Activated CD4-positive, alpha-beta T cell treated with anti-CD3 and anti-CD28 coated beads for 4 hours (primary cell): ENCODE measurements at places on chromosomes 11 and 22.

DNA sequence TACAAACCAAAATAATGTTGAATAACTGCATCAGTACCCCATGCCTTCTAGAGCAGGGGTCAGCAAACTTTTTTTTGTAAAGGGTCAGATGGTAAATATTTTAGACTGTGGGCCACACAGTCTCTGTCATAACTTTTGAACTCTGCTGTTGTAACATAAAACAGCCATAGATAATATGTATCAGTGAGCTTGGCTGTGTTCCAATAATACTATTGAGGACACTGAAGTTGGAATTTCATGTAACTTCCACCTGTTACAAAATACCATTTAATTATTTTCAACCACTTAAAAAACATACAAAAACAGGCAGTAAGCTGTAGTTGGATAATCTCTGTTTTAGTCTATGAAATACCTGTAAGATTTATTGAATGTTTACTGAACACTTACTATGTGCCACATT lies 55.2 kb downstream of the PICALM start:
- DNase-seq, result no peak

DNA sequence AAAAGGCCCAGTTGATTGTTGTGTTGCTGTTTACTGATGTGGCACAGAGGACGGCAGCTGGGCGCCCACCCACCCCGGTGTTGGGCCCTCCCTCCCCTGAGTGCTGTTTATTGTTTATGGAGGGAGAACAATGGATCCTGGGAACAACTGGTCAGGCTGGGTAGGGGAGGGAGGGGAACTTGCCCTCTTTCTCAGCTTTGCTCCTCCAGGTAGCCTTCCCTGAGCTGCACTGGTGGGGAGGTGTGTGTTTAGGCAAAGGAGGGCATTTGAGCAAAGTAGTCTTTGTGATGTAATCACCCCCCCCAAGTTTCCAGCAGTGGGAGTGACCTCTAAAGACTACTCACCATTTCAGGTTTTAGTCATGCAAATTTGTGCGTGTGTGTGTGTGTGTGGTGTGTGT lies 1035.3 kb downstream of the NTM start:
- no peak for DNase-seq

GRCh38 chr11:63768237-63769041 lies at the start of gene ZFTA:
Gene ZFTA (minus strand): TSS chr11:63768775. CDS start chr11:63768622, 153 bp downstream.
- DNase-seq, result peak; percentile 54

- DNase-seq, result no peak
Observed at GRCh38 chr22:30277547-30278344, 11.1 kb upstream of the OSM start.

DNA sequence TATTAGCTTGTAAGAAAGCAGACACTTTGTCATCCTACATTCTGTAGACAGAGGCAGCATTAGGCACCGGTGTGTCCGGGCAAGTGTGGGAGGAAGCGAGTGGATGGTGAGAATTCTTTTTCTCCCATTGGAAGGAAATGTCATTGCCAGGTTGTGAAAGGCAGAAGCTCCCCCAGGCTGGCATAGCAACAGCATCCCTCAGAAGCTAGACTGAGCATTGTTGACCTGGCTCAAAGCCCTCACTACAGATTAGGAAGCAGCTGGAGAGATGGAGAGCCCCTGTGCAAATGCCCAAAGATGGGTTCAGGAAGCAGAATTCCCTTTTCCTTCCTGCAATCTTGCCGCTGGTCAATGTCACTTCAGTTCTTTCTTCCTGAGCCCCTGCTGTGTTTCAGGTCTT lies 1299.3 kb downstream of the TBC1D22A start:
- DNase-seq, result no peak

GRCh38 chr11:58629857-58630256 lies 7.4 kb downstream of the CNTF start:
- peak; percentile 9 for DNase-seq

DNA sequence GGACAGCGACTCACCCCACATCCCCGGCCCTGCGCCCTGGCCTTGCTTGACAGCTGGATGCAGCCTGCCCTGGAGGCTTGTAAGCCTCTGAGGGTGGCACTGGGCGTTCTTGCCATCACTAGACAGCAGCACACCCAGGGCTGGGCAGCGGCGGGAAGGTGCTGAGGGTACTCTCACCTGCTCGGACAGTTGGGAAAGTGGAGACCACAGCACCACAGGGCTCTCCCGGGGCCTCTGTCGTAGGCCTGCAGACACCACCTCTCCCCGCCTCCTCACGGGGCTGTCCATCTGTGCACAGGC lies 18.8 kb upstream of the BRSK2 start:
- DNase-seq, result no peak

GRCh38 chr11:103384652-103385051 lies 275.4 kb downstream of the DYNC2H1 start:
- no peak for DNase-seq

DNA sequence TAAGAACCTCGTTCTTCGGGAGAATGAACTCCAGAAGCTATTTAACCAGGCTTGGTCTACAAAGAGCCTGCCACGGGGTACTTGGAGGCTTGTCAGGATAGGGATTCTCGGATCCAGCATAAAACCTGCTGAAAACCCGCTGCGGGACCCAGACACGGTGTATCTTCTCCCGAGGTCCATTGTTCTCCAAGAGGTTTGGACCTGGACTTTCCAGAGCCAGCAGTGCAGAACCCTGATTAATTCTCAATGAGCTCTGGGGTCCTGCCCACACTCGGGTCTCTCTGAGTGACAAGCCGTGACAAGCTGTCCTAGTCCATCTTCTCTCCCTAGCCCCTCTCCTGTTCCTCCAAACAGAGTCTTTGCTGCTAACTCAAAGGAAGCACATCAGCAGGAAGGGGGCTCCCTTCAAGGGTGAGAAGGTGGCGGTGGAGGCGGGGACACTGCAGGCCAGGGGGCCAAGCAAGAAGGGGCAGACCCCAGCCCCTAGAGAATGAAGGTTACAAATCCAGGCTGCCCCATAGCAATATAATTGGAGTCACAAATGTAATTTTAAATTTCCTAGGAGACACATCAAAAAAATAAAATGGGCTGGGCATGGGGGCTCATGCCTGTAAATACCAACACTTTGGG lies 12.2 kb downstream of the SHANK2 start:
- no peak for DNase-seq

GRCh38 chr11:57103899-57104605 lies 77.7 kb upstream of the LRRC55 start:
- no peak for DNase-seq

- DNase-seq, result no peak
Observed at GRCh38 chr22:32765132-32765618, 36.3 kb upstream of the TIMP3 start.

DNA sequence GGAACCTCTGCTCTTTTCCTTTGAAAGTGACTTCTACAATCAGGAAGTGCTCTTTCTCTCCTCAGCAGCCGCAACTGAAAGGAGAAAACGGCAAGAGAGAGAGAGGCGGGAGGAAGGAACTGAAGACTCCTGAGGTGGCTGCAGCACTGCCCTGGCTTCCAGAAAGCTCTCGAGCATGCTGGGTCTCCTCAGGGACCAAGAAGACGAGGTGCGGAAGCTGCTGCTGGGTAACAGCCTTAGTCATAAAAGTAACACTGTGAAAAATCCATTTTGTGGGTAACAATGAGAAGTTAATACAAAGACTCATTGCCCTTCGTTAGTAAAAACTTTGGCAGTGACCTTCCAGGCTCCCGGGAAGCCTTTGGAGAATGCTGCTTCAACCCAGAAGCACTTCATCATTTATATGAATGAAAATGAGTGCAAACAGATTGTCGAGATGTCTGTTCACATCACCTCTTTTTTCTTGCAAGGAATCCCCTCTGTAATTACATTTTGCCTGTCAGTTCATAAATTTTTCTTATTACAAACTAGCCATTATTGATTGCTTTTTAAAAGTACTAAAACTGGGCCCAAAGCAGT lies 473.4 kb downstream of the SOX6 start:
- DNase-seq, result no peak

DNA sequence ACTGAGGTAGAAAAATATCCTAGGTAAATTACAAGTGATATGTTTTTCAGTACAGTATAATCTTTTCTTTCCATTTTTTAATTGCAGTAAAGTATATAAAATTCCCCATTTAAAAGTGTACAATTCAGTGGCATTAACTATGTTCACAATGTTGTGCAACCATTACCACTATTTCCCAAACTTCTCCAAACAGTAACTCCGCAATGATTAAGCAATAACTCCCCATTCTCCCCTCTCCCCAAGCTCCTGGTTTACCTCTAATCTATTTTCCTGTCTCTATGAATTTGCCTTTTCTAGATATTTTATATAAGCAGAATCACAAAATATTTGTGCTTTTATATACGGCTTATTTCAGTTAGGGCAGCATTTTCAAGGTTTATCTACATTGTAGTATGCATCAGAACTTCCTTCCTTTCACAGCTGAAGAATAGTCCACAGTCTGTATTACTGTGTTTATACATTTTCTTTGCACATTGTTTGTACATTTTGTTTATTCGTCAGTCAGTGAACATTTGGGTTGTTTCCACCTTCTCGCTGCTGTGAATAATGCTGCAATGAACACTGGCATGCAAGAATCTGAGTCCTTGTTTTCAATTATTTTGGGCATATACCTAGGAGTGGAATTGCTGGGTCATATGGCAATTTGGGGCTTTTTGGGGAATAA lies 110.7 kb downstream of the RPL27A start:
- no peak for DNase-seq

GRCh38 chr11:33997584-33998251 lies 53.8 kb upstream of the CAPRIN1 start:
- DNase-seq, result no peak

DNA sequence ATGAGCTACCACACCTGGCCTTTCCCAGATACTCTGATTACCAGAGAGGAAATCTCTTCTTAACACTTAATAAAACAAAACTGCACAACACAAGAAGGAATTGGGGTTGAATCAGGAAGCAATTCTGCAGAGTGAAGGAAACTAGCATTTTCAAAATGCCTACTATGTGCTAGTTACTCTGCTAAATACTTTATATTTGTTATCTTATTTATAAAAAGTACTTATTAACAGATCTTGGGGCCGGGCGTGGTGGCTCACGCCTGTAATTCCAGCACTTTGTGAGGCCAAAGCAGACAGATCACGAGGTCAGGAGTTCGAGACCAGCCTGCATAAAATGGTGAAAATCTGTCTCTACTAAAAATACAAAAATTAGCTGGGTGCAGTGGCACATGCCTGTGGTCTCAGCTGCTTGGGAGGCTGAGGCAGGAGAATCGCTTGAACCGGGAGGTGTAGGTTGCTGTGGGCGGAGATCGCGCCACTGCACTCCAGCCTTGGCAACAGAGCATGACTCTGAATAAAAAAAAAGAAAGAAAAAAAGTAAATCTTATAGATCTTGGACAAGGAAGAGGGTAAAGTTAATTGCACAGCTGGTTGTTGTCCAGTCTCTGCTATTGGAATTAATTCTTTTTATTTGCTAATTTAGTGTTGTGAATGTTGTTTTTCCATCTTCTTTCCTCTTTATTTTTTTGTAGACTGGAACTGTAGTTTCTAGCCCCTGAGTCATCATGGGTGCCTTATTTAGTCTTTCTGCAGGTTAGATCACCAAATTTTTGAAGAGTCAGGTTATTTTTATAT lies 22.1 kb downstream of the TMEM135 start:
- no peak for DNase-seq

DNA sequence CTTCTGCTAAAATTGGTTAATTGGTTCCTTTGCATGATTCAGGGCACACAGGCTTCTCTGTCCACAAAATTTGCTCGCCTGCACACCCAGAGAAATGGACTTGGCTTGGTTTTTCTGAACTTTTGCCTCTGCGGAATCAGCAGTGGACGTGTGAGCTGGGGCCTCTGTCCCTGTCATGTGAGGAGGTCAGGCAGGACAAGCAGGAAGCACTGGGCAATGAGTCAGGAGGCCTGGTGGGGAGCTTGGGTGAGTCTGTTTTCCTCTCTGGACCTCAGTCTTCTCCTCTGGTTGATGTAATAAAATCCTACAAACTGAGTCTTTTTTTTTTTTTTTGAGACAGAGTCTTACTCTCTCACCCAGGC lies 10.4 kb upstream of the CELSR1 start:
- no peak for DNase-seq

- DNase-seq, result peak; percentile 18
Observed at GRCh38 chr22:45208993-45209838, 31.5 kb downstream of the KIAA0930 start.

- no peak for DNase-seq
Observed at GRCh38 chr11:124760806-124761205, 1.3 kb downstream of the ESAM start.

DNA sequence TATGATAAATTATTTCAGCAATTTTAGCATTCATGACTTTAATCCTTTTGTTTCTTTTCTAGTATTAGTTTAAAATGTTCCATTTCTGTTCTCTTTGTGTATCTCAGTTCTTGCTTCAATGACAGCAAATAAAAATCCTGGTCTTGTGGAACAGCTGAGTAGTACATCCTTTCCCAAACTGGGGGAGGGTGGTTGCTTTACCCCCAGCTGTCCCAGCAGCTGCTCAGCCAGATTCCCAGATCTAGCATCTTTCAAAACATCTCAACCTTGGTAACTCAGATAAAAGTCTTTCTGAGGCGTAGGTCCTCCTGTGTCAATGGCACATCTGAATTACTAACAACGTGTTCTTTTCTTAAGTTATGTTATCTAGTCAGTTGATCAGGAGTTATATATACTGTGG lies 72.2 kb upstream of the GRK2 start:
- DNase-seq, result no peak

GRCh38 chr11:112292785-112293407 lies 32.2 kb upstream of the PLET1 start:
- DNase-seq, result no peak

DNA sequence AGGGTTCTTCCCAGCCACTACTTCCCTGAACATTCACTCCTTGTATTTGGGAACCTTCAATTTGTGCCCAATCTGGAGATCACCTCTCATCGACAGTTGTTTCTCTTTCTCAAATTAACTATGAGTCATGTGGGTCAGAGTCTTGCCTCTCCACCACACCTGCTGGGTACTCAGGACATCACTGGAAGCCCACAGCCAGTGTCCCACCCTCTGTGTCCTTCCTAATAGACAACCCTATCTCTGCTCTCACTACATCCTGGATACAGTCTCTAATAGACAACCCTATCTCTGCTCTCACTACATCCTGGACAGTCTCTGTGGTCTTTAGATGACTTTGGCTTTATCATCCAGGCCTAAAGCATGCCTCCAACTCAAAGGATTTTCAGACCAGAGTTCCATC lies 70.1 kb downstream of the ARL14EP start:
- DNase-seq, result no peak

DNA sequence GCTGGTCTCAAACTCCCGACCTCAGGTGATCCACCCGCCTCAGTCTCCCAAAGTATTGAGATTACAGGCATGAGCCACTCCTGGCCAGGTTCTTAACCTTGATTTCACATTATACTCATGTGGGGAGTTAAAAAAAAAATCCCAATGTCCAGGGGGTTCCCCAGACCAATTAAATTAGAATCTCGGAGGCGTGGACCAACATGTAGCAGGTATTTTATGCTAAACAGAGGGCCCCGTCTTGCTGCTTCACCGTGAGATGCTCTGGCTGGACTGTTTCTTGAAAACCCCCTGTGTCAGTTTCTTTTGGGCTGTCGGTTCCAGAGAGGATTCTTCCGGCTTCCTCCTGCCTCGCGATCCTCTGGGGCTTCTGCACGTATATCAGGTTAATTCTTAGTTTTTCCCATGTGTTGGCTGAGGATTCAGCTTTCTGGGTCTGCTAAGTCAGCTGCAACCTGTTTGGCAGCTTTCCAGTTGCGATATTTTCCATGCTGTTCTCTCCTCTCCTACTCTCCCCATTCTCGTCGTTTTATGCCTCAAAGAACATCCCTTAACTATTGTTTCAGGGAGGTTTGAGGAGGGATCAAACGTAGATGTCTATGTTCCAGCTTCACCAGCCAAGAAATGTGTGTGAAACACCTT lies 50.6 kb upstream of the ACCSL start:
- no peak for DNase-seq

- DNase-seq, result no peak
Observed at GRCh38 chr11:129148487-129148886, 43.6 kb downstream of the ARHGAP32 start.

GRCh38 chr11:13261591-13262061 lies 16.0 kb upstream of the BMAL1 start:
- DNase-seq, result no peak
